ENCODE measurements at places on chromosomes 2 and 18. TPM values are rescaled to one million over a fixed set of nuclear protein-coding genes. Genes with fewer than 3 reads are reported as not detected.

LINC00305 gene
- not detected for total RNA-seq

FSHR gene
- total RNA-seq = not detected

DNA sequence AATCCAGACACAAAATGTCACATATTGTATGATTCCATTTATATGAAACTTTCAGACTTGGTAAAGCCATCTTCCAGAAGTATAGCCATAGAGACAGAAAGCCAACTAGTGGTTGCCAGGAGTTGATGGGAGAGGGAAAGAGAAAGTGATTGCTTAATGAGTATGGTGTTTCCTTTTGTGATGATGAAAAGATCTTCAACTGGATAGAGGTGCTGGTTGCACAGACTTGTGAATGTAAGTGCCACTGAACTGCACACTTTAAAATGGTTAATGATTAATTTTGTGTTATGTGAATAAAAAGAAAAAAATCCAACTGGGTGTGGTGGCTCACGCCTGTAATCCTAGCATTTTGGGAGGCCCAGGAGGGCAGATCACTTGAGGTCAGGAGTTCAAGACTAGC lies 135.3 kb upstream of the SLC1A4 start:
- H3K36me3 ChIP-seq = no peaks in the 10 kb centered on the region
- H3K4me3 ChIP-seq = no peak overlapping the region
- H3K27me3 ChIP-seq = peaks cover 5% of the 10 kb centered on the region

GRCh38 chr2:216029416-216030129 lies 16.2 kb upstream of the MREG start:
- DNase-seq = no peak
- H3K27me3 ChIP-seq = no peaks in the 10 kb centered on the region
- no peak overlapping the region for H3K4me3 ChIP-seq
- H3K4me1 ChIP-seq = peaks cover 36% of the 10 kb centered on the region

DNA sequence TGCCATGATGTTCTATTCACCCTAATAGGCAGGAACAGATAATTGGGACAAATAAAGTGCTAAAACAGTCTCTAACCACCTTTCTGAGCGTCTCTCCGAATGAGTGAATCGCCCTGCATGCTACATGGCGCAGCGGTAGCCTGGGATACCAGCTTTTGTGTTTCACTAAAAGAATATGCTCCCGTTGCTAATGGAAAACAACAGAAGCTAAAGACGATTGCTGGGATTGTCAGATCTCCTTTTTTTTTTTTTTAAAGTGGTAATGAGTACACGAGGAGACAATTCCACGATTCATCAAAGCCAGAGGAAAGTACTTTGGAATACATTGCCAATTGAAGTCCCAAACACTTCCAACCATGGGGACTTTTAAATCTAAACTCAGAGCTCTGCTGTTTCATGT lies 1815.3 kb upstream of the CELF4 start:
- H3K27me3 ChIP-seq = no peaks in the 10 kb centered on the region
- H3K36me3 ChIP-seq = no peaks in the 10 kb centered on the region
- DNase-seq = no peak

DNA sequence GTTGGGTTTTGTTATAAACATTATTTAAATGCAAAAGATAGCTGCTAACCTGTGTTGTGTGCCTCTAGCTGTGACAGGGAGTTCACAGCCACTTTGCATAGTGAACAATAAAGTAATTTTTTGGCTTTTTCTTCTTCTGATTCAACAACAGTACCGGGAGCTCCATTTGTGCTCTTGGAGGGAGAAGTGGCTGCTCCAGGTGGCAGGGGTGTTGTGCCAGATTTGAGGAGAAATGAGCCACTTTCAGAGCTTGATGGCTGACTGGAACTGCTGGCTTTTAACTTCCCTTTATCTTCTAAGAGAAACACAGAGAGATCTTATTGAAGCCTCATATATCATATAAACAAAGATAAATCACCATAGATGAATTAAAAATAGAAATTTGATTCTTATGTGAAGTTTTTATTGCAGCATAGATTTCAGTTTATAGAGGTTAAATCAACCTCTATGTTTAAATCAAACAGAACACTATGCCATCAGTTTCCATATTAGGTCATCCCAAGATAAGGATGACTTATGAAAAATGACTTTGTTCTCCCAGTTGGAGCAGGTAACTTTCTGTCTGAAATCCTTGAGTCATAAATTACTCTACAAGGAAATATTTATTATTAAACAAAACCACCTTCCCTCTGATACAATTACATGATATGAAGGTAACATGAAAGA lies 182.0 kb upstream of the SESTD1 start:
- peaks cover 12% of the 10 kb centered on the region for H3K27me3 ChIP-seq
- H3K4me3 ChIP-seq = no peak overlapping the region
- no peaks in the 10 kb centered on the region for H3K4me1 ChIP-seq
- no peaks in the 10 kb centered on the region for H3K36me3 ChIP-seq
- DNase-seq = no peak

DNA sequence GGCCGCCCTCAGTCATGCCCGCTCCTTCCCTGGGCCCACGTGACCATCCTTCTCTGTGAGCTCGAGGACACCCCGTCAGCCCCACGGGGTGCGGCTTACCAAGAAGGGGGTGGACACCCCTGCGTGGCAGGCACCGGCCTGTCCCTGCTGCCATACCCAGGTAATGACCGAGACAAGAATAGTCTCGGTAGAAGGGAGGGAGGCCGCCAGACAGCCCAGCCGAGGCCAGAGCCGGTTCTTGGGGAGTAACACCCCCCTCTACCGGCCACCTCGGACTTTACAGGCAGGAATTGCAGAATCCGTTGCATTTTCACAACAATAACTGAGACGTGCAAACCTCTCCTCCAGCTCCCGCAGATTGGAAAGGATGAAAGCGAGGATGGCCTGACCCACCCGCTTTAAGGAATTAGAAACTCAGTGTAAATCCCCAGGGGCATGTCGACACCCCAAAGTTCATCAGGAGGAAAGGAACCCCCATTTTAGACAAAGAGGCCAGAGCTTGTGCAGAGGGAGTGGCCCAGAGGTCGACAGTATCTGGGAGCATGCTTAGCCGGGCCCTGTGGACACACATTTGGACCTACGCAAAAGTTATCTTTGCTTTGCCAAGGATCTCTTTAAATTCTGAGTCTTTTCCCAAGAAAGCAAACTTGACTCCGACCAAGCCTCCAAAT lies 60.1 kb upstream of the GLI2 start:
- H3K27ac ChIP-seq = no peak overlapping the region
- no peak overlapping the region for H3K4me3 ChIP-seq
- no peaks in the 10 kb centered on the region for H3K4me1 ChIP-seq
- DNase-seq = peak; percentile 18
- H3K27me3 ChIP-seq = peaks cover 7% of the 10 kb centered on the region

GRCh38 chr2:149686136-149687051 lies 98.8 kb upstream of the MMADHC start:
- no peaks in the 10 kb centered on the region for H3K4me1 ChIP-seq
- H3K36me3 ChIP-seq = no peaks in the 10 kb centered on the region
- DNase-seq = no peak
- H3K27me3 ChIP-seq = no peaks in the 10 kb centered on the region
- no peak overlapping the region for H3K27ac ChIP-seq
- H3K4me3 ChIP-seq = no peak overlapping the region

DNA sequence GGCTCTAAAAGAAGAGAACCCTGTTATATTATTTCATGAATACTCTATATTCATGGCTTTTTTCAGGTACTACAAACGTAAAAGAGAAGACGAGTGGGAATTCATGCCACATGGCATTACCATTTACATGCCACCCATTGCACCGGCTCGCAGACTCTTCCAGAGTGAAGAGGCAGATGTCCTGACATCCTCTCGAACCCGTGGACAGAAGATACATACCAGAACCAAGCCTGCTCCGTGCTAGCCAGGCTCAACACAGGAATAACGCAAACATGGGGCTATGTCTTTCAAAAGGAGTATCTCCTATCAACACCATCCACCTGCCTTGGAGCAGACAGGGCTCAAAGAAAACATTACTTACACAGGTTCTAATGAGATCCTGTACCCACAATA lies 168.8 kb downstream of the THADA start:
- H3K4me3 ChIP-seq = no peak overlapping the region
- DNase-seq = no peak
- H3K27me3 ChIP-seq = no peaks in the 10 kb centered on the region
- H3K36me3 ChIP-seq = peaks cover 49% of the 10 kb centered on the region
- peaks cover 38% of the 10 kb centered on the region for H3K4me1 ChIP-seq

- DNase-seq = no peak
- peaks cover 10% of the 10 kb centered on the region for H3K27me3 ChIP-seq
- no peak overlapping the region for H3K27ac ChIP-seq
- no peaks in the 10 kb centered on the region for H3K36me3 ChIP-seq
- no peak overlapping the region for H3K4me3 ChIP-seq
These were observed 115.9 kb upstream of the ASB18 start for GRCh38 chr2:236380051-236380612.

DNA sequence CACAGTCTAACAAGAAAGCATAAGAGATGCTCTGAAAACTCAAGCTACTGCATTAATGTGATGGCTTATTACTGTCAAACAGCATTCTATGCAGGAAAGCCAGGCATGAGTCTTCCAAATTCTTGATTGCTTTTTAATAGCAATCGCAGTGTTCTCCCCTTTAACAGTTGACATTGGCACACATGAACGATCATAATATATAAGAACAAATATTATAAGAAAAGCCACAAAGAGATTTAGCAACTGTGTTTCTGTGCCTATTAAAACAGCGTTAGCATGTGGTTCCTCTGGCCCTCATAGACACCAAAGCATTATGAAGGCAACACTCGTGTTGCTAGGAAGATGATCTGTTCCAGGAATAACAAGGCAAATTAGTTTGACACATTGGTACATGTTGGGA lies 245.0 kb downstream of the ACKR3 start:
- no peak for DNase-seq
- H3K36me3 ChIP-seq = no peaks in the 10 kb centered on the region
- no peak overlapping the region for H3K27ac ChIP-seq
- no peak overlapping the region for H3K4me3 ChIP-seq
- no peaks in the 10 kb centered on the region for H3K4me1 ChIP-seq
- H3K27me3 ChIP-seq = no peaks in the 10 kb centered on the region

- H3K27ac ChIP-seq = no peak within 1 kb of the TSS
- no peak for DNase-seq
- no peaks in the 10 kb centered on the region for H3K27me3 ChIP-seq
- H3K4me1 ChIP-seq = no peaks in the 10 kb centered on the region
These were observed at the start of gene XIRP2 for GRCh38 chr2:166888180-166888579. TSS of gene XIRP2 (plus strand) at chr2:166888480. CDS start at chr2:166903483, 15,003 bp downstream.

GRCh38 chr2:165251366-165251765 lies 12.2 kb downstream of the SCN2A start:
- peaks cover 7% of the 10 kb centered on the region for H3K27me3 ChIP-seq
- no peak overlapping the region for H3K27ac ChIP-seq
- no peak for DNase-seq

DNA sequence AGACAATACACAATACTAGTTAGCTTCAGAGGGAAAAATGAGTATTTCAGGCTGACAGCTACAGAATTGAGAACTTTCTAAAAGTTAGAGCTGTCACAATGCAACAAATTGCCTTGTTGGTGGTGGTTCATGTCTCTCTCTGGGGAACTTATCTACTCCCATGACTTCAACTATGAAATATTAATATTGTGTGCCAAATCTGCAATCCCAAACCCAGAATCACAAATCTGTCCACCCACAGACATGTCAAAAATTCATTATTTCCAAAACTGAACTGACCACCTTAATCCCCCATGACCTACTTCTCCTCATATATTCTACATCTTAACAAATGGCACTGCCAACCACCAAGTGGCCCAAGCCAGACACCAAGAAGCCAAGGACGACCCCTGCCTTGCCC lies 143.5 kb downstream of the TCF4 start:
- H3K27ac ChIP-seq = no peak overlapping the region
- H3K36me3 ChIP-seq = no peaks in the 10 kb centered on the region
- no peaks in the 10 kb centered on the region for H3K4me1 ChIP-seq
- no peak overlapping the region for H3K4me3 ChIP-seq

DNA sequence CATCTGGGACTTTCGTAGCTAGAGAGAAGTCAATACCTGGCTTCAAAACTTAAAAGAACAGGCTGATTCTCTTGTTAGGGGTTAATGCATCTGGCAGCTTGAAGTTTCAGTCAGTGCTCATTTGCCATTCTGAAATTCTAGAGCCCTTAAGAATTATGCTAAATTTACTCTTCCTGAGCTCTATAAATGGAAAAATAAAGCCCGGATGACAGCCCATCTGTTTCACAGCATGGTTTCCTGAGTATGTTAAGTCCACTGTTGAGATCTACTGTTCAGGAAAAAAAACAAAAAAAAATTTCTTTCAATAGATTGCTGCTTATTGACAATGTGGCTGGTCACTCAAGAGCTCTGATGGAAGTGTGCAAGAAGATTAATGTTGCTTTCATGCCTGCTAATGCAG lies 101.3 kb upstream of the RPE start:
- H3K27me3 ChIP-seq = no peaks in the 10 kb centered on the region
- no peak for DNase-seq
- H3K4me1 ChIP-seq = no peaks in the 10 kb centered on the region
- H3K4me3 ChIP-seq = no peak overlapping the region
- H3K27ac ChIP-seq = no peak overlapping the region

- no peaks in the 10 kb centered on the region for H3K4me1 ChIP-seq
- H3K36me3 ChIP-seq = no peaks in the 10 kb centered on the region
- no peak overlapping the region for H3K27ac ChIP-seq
- no peak for DNase-seq
These were observed 1210.4 kb upstream of the ACVR2A start for GRCh38 chr2:146634230-146635097.

DNA sequence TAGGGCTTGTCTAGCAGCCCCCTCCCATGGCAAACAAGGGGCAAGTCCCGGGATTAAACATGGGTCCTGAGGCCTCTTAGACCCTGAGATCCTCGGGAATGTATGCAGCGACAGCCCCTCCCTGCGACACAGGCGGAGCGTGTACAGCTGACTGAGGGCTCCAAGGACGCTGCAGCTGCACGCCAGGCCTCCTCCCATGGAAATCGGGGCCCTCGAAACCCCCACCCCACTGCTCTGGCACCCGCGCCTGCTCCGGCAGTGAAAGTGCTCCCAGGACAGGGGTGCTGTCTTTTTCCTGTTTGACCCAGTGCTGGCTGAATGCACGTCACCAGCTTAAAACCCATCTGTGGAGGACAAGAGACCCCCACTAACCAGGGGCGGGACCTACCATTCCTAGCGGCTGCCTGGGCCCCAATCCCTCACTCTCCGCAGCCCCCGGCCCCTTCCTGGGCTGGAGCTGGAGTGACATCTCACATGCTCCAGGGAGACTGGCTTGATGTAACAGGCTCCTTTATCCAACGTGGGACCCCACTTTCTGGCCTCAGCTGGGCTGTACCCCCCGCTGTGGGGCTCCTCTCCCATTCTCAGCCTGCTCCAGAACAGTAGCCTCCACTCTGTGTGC lies 247.7 kb downstream of the TWIST2 start:
- no peak overlapping the region for H3K4me3 ChIP-seq
- H3K27me3 ChIP-seq = no peaks in the 10 kb centered on the region
- H3K4me1 ChIP-seq = no peaks in the 10 kb centered on the region
- peaks cover 10% of the 10 kb centered on the region for H3K36me3 ChIP-seq
- H3K27ac ChIP-seq = no peak overlapping the region
- DNase-seq = no peak

GRCh38 chr18:32156855-32157254 lies 33.0 kb upstream of the MEP1B start:
- H3K4me1 ChIP-seq = peaks cover 19% of the 10 kb centered on the region
- no peak for DNase-seq
- H3K36me3 ChIP-seq = peaks cover 3% of the 10 kb centered on the region

Measured in activated T-helper 2 cell treated with anti-CD3 and anti-CD28 coated beads, Interferon-gamma antibody, Interleukin-2, Interleukin-4, amounts not matched to agents 10 μg/mL and 5 μg/mL and 100 μg/mL, durations not matched to agents 14 hours and 24 hours and 36 hours (primary cell).